Kidney (tissue), 22 donors: ENCODE measurements at places on chromosomes 5 and 9. TPM values are rescaled to one million over a fixed set of nuclear protein-coding genes. Genes with fewer than 3 reads are reported as not detected.

The DMRTA1 gene
- polyA plus RNA-seq: 2.6 TPM

The PCDHA7 gene
- 0.62 TPM for polyA plus RNA-seq

The NME5 gene
- 30.2 TPM for polyA plus RNA-seq

The PCDHB7 gene
- 0.97 TPM for polyA plus RNA-seq

The EXOSC3 gene
- polyA plus RNA-seq: 31.6 TPM

The KLF4 gene
- polyA plus RNA-seq: 13.5 TPM

DNA sequence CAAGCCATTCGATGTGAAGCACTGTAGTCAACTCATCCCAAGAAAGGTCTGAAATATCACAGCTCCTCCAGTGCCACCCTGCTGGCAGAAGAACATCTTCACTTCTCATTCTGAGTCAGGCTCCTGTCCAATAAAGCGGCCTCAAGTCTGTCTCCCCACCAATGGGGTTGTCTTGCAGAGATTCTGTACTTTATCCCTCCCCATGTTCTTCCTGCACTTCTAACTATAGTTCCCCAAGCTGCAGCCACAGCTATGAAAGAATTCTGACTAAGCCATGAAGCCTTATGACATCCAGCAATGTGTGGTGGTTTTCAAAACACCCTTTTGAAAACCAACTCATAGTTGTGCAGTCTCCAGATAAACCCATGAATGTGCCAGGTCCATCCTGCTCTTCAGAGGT, 6.8 kb downstream of the MACROH2A1 start:
- no peak overlapping the region for H3K4me3 ChIP-seq
- H3K27ac ChIP-seq: no peak overlapping the region
- peaks cover 5% of the 10 kb centered on the region for H3K36me3 ChIP-seq

DNA sequence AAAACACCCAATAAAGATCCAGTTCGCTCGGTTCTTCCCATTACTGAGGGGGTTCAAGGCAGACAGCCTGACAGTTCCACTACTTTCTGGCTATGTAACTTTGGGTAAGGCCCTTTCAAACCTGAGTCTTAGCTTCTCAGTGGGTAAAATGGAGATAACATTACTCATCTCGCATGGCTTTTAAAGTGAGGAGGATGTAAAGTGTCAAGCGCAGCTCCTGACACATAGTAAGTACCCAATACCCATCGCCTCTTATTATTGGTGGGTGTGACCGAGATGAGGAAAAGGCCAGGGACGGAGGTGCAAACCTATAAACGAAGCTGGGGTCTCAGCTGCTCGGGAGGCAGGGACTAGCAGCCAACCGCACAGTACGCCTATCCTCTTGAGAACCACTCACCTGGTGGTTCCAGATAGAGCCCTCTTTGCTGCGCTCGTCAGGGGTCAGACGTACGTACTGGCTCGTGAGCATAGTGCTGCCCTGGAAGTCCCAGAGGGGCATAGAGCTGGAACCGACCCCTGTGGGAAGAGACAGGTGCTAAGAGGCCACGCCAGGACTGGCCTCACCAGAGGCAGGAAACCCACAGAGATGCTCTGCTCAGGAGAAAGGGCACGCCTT, 584 bp downstream of the LMAN2 start:
- H3K27me3 ChIP-seq: no peaks in the 10 kb centered on the region
- peaks cover 19% of the 10 kb centered on the region for H3K4me1 ChIP-seq
- peak overlapping the region; percentile 90 for H3K27ac ChIP-seq
- no peak for DNase-seq
- H3K4me3 ChIP-seq: peak overlapping the region; percentile 85

GRCh38 chr5:107542428-107542827, 128.3 kb downstream of the EFNA5 start:
- no peak overlapping the region for H3K27ac ChIP-seq
- H3K36me3 ChIP-seq: no peaks in the 10 kb centered on the region
- DNase-seq: no peak
- H3K27me3 ChIP-seq: no peaks in the 10 kb centered on the region

GRCh38 chr9:794386-794785, 47.1 kb upstream of the DMRT1 start:
- H3K27ac ChIP-seq: no peak overlapping the region
- DNase-seq: no peak
- H3K27me3 ChIP-seq: no peaks in the 10 kb centered on the region
- H3K4me3 ChIP-seq: no peak overlapping the region

- DNase-seq: no peak
- H3K27ac ChIP-seq: no peak overlapping the region
- H3K27me3 ChIP-seq: no peaks in the 10 kb centered on the region
- H3K4me1 ChIP-seq: no peaks in the 10 kb centered on the region
- H3K36me3 ChIP-seq: no peaks in the 10 kb centered on the region
- H3K4me3 ChIP-seq: no peak overlapping the region
These were observed 38.9 kb upstream of the SLIT3 start for GRCh38 chr5:169339869-169340268.

DNA sequence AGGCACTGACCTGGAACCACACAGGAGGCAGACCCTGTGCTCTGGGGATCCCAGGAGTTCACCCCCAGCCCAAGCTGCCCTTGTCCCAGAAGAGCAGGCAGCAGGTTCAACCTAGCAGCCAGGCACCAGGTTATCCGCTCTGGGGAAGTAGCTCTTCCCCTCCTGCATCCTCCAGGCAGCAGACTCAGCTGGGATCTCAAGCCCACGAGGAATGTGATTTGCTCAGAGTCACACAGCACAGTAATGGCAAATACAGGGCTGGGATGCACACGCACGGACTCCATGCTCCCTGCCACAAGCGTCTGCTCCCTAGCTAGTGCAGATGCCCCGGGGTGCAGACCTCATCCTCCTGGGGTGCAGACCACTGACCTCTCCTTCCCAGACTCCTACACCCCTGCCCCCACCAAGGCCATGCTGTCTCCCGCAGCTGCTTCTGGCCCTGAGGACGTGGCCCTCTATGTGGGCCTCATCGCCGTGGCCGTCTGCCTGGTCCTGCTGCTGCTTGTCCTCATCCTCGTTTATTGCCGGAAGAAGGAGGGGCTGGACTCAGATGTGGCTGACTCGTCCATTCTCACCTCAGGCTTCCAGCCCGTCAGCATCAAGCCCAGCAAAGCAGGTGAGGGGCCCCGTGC, 25.5 kb downstream of the HK3 start:
- H3K27ac ChIP-seq: no peak overlapping the region
- DNase-seq: no peak
- no peaks in the 10 kb centered on the region for H3K4me1 ChIP-seq

DNA sequence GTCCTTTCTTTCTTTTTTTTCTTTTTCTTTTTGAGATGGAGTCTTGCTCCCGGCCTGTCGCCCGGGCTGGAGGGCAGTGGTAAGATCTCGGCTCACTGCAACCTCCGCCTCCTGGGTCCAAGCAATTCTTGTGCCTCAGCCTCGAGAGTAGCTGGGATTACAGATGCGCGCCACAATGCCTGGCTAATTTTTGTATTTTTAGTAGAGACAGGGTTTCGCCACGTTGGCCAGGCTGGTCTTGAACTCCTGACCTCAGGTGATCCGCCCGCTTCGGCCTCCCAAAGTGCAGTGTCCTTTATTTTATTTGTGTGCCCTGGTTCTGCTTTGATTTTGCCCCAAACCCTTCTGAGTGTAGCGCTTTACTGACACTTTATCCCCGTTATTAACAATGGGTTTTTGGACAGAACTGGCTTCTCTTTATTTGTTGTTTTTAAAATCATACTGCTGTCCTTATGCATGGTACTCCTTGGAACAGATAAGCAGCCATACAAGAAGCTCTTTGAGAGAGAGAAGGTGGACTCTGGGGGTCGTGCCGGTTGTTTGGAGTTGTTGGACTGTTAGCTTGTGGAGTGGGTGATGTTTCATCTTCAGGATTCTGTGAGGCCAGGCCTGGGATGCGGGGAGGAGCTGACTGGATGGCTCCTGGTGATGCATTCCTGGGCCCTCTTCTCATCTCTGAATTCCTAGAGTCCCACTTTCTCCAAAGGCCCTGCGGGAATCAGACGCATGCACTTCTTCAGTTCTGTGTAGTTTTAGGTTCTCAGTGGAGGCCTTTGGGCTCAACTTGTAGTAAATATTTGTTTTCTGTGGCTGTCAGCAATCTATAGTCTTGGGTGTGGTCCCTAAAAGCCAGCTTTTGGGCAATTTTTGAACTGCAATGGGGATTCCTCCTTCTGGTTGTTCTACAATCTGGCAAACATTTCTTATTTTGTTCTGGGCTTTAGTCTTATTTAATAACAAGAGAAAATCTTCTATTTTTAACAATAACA, 47.8 kb downstream of the PTTG1 start:
- no peaks in the 10 kb centered on the region for H3K27me3 ChIP-seq
- DNase-seq: no peak
- H3K4me3 ChIP-seq: no peak overlapping the region

- peaks cover 38% of the 10 kb centered on the region for H3K36me3 ChIP-seq
- H3K27ac ChIP-seq: no peak overlapping the region
- no peaks in the 10 kb centered on the region for H3K27me3 ChIP-seq
- DNase-seq: no peak
- no peak overlapping the region for H3K4me3 ChIP-seq
These were observed 70.3 kb downstream of the PHF2 start for GRCh38 chr9:93646640-93647178.

- no peak for DNase-seq
- no peaks in the 10 kb centered on the region for H3K36me3 ChIP-seq
- H3K27me3 ChIP-seq: no peaks in the 10 kb centered on the region
- H3K4me3 ChIP-seq: no peak overlapping the region
These were observed 290.3 kb downstream of the EBF1 start for GRCh38 chr5:158809310-158809850.
